Stimulated activated CD8-positive, alpha-beta memory T cell treated with anti-CD3 and anti-CD28 coated beads, Interleukin-4, amount 100 ng/mL, for 1 hour (primary cell): ENCODE measurements at places on chromosomes 7 and 10.

- DNase-seq = no peak
Measured at GRCh38 chr10:73850863-73851461, 23.4 kb downstream of the CAMK2G start.

GRCh38 chr7:116665332-116665996, 6.5 kb upstream of the MET start:
- DNase-seq = no peak

- no peak for DNase-seq
Measured at GRCh38 chr7:16634271-16634738, 11.2 kb downstream of the ANKMY2 start.

DNA sequence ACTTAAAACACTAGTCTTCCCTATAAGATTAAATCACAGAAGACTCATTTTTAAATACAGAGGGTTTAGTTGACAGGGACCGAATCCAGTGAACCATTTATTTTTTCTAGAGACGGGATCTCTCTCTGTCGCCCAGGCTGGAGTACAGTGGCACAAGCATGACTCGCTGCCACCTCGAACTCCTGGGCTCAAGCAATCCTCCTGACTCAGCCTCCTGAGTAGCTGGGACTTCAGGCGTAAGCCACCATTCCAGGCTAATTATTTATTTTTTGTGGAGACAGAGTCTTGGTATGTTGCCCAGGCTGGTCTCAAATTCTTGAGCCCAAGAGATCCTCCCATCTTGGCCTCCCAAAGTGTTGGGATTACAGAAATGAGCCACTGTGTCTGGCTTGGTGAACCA, 20.9 kb upstream of the LYZL1 start:
- no peak for DNase-seq

- DNase-seq = no peak
Measured at GRCh38 chr10:34116220-34116641, 698.9 kb downstream of the PARD3 start.

GRCh38 chr7:118104812-118105441, 79.0 kb upstream of the LSM8 start:
- DNase-seq = no peak

- no peak for DNase-seq
Measured at GRCh38 chr10:126208726-126209302, 179.5 kb downstream of the ADAM12 start.

- no peak for DNase-seq
Measured at GRCh38 chr10:76329891-76330575, 898.6 kb downstream of the LRMDA start.

- no peak for DNase-seq
Measured at GRCh38 chr7:142298627-142299026, 40.8 kb upstream of the PRSS58 start.

- DNase-seq = no peak
Measured at GRCh38 chr7:144784943-144785342, 50.9 kb downstream of the TPK1 start.

- no peak for DNase-seq
Measured at GRCh38 chr10:125060826-125061556, 99.4 kb downstream of the CTBP2 start.

DNA sequence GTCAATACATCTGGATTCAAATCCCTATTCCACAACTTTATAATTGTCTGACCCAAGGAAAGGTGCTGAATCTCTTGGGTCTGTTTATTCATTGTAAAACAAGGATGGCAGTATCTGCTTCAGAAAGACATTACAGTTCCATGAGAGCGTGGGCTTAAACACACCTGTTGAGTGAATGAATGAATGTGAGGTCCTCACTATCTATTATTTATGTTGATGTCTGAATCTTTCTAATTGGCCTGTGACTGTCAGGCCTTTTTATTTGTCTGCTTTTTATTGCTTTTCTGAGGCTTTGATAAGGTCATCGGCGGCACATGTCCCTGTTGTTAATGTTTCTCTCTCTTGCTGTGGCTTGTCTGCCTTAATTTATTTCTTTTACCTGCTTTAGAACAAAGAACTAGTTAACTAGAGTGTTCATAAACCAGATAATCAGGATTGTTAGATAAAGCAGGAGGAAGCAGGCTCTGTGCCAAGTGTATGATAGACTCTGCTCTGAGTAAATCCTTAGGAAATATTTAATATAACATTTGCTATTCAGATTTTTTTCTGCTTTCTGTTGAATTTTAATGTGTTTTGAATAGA, 42.3 kb upstream of the CYCS start:
- DNase-seq = no peak

DNA sequence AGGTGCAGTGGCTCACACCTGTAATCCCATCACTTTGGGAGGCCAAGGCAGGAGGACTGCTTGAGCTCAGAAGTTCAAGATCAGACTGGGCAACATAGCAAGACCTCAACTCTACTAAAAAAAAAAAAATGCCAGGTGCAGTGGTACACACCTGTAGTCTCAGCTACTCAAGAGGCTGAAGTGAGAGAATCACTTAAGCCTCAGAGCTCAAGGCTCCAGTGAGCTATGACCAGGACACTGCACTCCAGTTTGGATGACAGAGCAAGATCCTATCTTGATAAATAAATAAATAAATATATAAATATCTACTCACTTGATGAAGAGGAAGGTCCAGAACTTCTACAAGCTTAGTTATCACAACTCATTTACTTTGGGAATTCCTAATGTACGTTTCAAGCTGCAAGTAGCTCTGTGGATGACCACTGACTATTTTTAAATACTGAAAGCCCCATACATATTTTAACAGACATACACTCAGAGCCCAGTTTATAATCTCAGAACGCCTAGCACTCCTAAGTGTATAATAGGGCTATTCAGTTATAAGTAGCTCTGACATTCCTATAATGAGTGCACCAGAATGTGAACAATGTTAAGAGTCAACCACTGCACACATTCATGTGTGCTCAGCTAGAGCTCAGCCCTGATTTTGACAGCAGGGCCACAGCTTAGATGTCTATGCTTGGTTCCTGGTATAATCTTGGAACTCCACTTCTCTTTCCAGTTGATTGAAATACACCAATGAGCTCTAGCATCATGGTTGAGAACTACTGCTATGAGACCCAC, 119.1 kb downstream of the CUBN start:
- no peak for DNase-seq

DNA sequence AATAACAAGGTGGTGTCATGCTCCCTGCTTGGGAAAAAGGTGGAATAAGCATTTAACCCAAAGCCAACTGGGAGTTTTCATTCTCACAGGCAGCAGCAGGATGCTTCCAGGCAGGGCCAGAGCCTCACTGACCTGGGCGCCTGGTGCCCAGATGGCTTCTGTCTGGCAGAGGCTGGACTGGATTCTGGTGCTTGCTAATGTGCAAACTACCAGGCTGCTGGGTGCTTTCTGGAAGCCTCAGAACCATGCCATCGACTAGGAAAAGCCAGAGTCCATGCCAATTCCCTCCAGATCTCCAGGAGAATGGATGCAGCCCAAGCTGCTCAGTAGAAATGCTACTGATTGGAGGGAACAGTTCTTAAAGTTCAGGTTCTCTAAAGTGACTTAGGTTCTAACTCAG, 36.2 kb downstream of the VIPR2 start:
- DNase-seq = no peak

DNA sequence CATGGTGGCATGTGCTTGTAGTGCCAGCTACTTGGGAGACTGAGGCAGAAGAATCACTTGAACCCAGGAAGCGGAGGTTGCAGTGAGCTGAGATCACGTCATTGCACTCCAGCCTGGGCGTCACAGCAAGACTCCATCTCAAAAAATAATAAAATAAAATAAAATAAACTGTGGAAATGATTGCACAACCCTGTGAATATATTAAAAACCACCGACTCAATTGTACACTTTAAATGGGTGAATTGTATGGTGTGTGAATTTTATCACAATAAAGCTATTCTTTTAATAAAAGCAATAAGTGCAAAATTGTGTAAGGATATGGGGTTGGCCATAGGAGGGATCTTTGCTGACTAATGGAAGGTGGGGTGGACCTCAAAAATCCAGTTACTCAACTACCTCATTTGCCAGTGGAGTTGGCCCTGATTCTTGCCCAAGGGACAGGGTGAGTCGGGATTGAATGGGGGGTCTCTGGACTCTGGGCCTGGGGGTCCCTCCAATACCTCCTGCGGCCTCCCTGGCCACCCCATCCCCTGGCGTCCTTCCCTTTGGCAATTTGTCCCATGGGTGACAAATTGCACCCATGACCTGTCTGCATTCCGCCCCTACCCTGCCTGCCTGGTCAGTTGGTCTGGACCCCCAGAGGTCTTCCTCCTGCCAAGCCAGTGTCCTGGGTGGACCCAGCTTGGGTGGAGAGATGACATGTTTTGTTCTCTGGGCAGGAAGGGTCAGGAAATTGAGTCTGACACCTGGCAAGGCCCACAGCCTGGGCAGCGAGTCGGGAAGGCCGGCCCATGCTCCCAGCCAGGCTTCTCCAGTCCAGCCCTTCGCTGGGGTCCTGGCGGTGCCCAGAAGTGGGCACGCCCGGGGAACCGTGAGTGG, 61.7 kb upstream of the ELN start:
- no peak for DNase-seq

DNA sequence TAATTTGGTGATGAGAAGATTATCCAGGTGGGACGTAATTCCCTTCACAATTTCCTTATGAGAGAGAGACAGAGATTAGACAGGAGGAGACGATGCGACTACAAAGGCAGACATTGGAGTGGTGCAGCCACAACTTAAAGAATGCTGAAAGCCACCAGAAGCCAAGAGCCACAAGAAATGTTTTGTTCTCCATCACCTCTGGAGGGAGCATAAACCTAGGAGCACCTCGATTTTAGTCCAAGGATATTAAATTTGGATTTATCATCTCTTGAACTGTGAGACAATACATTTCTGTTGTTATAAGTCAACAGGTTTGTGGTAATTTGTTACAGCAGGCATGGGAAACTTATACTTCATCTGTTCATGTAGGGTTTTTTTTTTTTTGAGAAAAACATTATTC, 418.9 kb downstream of the DGKB start:
- no peak for DNase-seq

DNA sequence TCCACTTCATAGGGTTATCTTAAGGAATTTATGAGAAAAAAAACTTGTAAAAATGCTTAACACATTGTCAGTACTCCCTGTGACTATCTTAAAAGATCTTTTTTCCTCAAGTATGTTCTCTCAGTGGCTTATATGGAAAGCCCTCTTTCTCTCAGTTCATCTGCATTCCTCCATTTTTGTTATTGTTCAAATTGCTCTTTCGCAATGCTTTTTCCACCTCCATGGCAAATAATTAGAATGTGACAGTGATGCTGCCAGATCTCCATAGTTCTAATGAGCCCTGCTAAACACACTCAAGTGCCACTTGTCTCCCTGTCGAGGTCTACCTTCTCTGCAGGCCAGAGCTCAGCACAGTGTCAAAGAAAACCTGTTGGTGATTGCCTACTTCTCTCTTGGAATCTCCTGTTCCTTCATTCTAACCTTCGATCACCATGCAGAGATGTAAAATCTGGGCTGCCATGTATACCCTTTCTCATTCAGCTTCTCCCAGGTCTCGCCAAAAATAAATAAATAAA, 37.2 kb upstream of the ABCB5 start:
- DNase-seq = no peak

DNA sequence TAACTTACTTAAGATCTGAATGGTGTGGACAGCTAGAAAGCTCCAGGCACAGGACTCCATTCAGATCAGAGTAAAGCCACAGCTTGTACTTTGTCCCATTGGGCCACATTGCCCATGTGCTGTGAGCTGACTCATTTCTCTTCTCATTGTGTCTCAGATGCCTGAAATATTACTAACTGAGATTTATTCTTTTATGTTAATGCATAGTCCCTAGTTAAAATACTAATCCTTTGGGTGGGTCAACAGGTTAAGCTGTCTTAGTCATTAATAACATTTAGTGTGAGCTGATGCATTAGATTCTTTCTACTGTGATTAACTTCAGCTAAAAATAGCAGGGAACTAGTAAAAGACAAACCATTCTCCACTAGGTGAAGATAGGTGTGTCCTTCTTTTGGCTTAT, 104.7 kb upstream of the ARMC3 start:
- no peak for DNase-seq

DNA sequence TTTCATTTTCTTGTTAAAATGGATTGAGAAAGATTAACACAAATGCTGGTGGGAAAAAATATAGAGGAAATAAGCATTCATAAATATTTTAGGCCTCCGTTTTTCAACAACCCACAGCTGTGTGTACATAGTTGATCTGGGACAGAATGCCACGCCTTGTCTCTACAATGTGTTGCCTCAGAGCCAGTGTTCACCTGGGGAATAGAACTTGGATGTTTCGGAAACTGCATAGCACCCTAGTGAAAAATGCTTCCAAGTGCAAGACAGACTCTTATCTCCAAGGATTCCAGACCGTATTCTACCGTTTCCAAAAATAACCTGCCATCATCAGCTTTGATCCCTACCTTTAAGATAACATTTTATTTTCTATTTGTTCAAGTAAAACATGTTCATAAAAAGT, 260.9 kb downstream of the SDK1 start:
- no peak for DNase-seq

- no peak for DNase-seq
Measured at GRCh38 chr10:124486635-124487034, 25.0 kb downstream of the LHPP start.

DNA sequence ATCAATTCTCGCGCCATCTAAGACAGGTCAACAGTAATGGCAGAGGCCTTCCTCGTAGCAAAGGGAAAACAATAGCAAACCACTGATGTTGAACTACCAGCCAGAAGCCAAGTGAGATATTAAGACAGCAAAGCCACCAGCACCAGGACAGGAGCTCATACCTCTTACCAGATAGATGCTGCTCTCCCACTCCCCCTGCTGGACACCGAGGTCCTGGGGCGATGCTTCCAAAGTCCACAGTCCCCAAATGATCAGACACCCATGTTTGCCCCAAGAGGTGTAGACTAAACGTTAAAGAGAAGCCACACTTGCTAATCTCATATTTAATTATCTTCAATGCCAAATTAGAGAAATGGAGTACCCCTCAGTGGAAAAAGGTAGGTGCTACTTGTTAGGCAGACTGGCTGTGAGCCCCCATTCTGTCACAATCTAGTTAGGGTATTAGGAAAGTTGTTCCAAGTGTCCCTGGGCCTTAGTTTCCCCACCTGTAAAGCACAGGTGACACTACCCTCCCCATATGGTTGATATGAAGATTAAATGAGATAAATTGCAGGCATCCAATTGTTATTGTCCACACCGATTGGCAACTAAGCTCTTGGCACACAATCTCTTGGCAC, 39.9 kb downstream of the TOMM7 start:
- DNase-seq = peak; percentile 16

DNA sequence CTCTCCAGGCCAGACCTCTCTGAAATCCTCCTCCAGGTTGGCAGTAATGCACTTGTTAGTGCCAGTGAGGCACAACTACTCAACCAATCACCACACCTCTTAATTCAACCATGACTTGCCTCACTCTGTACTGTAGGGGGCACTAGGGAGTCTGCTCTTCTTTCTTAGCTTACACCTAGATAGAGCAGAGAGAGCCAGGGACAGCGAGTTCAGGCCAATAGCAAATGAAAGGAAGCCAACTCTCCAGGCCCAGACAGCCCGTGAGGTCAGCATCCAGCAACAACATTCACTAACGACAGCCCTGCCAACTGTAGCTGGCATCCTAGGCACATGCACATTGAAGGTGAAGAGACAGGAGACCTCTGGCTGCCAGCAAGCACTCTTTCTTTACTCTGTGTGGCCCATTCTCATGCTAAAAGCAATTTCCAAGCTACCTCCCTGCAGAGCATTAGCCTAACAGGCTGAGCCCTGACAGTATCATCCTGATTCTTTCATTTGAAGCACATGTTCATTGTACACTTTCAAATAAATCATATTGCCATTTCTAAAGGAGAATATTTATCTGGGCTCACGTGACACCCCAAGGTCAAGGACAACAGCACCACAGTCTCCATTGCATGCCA, 136.3 kb downstream of the DPY19L1 start:
- DNase-seq = no peak
